ENCODE measurements at places on chromosomes 12 and 14.

GRCh38 chr12:10851243-10851858 lies 2.1 kb upstream of the PRR4 start:
- DNase-seq = no peak

DNA sequence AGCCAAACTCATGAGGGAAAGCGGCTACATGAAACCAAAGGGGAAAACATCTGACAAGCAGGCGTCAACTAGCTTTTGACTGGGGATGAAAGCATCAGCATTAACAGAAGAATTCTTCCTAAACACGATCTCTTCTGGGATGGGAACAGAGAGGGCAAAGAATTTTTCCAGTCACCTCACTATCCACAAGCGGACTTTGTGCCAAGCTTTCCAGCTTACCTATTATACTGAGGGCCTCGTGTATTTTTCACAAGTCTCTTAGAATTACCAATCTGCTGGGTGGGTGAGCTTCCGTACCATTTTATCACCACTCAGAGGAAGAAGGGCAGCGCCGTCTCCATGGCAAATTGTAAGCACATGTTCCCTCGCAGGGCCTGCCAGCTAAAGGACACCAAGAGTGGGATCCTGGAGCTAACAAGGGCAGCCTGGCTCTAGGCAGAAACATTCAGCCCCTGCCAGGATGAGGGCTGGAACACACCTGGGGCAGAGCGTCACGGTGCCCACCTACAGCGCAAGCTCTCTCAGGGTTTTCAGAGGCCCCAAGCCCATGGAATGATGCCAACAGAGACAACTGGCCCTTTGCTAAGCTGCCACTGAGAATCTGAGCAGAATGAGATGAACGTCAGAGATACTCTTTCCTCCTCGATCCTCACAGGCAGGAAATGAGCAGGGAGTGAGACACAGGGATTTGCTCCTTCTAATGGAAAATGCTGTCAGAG lies 74.6 kb downstream of the CHGA start:
- DNase-seq = peak; percentile 46

DNA sequence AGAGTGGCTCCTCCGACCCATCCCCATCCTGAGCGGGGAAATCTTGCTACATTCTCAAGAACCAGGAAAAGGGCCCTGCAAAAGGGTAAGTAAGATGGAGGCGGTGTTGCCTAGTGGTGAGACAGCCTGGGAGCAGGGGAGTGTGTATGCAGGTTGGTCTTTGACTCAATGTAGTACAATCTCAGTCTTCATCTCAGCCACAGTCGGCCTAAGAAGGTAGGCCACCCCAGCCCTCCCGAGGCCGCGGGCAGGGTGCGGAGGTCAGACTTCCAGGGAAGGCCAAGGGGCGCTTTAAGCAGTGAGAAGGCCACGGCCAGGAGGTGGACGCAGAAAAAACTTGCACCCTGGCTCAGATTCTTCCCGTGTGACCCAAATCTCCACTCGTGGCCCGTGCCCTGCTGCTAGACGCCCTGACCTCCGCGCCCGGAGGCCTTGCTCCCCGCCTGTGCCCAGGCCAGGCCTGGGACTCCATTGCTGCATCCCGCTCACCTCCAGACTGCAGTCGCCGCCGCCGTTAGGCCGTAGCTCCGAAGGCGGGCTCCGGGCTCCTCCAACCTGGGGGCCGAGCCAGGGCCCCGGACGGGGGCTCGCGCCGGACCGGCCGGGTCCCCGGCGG lies 435 bp downstream of the FOXM1 start:
- no peak for DNase-seq

DNA sequence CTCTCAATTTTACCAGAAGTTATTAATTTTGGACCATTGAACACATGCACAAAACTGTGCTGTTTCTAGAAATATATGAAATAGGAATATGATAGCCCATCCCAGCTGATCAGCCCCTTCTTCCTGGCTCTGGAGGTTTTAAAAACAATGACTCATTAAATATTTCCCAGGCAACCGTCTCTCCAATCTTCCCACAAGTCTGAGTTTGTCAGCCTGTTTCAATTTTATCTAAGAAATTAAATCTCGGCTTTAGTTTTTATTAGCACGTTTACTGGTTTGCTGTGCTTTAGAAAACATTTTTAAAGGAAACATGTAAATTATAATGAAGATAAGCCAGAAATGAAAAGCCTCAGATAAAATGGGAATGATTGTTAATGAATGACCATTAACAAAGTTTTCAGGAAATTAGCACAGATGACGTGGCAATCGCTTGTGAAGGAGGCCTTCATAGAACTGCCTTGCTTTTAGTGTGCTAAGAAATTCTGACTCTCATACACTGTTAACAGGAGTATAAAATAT lies 89.3 kb upstream of the RAP1B start:
- DNase-seq = no peak

- peak; percentile 29 for DNase-seq
Measured at GRCh38 chr14:89576145-89576927, 159.3 kb upstream of the FOXN3 start.

DNA sequence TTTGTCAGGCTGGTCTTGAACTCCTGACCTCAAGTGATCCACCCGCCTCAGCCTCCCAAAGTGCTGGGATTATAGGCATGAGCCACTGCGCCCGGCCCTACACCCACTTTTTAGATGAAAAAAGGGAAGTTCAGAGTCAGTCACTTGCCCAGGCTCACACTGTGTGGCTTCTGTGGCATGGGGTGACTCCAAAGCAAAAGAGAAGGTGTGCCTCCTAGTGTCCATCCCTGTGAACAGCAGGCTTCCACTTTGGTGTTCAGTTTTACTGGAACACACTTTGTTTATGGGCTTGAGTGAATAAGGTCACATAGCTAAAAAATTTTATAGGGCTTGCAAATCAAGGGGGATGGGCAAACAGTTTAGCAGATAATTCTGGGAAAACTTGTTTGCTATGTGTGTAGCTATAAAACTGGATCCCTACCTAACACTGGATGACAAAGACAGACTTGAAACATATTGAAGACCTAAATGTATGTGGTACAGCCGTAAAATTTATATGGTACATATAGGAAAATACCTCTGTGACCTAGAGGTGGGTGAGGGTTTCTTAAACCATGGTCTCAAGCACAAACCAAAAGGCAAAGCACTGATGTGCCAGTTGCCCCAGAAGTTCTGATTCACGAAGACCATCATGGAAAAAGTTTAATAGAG lies 54.9 kb downstream of the EID3 start:
- peak; percentile 56 for DNase-seq

- DNase-seq = no peak
Measured at GRCh38 chr14:61838661-61839245, 76.5 kb downstream of the SNAPC1 start.

- no peak for DNase-seq
Measured at GRCh38 chr14:27725482-27725881, 1041.1 kb upstream of the FOXG1 start.

DNA sequence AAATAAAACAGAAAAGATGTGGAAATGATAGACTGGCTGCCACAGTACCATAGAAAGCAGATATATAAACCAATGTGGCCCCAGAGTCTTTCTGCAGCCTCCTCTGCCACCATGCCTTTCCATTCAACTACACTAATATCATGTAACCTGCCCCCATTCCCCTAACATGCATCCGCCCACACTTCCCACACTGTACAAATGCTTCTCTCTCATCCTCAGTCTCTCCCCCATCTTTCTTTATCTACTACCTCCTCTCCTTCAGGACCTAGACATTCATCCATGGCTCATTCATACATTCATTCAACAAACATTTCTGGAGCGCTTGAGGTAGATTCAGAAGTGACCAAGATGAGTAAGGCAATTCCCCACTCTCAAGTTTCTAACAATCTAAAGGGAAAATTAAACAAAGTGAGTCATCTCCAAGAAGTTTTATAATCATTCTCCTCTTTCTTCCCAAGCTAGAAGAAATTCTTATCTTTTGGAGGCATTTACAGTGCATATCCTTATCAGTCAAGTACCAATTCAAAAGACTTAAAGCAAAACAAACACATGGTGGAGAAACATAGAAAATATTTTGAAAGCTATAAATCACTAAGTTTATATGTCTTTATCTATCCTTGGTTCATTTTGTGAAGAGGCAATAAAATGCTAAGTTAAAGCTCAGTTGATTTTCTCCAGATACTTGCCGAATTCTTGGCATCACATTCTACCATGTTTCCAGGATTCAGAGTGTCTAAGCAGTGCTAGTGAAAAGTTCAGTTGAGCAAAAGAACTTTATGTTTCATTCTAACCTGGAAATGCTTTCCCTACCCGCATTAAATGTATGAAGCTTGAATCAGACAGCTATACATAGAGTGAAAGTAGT lies 70.5 kb upstream of the FRMD6 start:
- DNase-seq = no peak

- DNase-seq = no peak
Measured at GRCh38 chr14:20751963-20752562, 6.4 kb downstream of the EDDM3A start.

DNA sequence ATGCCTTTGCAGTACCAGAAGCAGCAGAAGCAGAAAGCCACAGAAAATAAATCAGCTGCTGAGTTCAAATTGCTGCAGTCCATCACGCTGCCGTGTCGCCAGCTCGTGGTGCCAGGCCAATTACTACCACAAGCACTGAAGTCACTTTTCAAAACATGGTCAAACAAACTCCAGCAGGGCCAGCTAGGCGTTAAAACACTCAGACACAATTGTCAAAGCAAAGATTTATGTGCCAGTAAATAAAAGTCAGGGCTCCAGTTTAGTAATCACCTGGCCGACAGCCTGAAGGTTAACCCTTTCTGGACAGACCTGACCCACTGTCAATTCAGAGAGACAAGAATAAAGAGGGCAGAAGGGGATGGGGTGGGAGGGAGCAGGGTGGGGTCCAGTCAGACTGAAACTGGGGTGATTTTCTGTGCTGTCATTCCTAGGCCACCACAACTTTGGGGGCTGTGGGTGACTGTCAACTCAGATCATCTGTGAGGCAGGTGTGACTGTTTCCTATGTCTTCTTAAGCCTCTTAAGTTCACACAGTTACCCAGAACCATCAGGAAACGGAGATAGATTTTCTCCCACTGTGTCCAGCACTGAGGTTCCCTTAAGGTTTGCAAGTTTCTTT lies 109.8 kb upstream of the FUT8 start:
- DNase-seq = no peak

DNA sequence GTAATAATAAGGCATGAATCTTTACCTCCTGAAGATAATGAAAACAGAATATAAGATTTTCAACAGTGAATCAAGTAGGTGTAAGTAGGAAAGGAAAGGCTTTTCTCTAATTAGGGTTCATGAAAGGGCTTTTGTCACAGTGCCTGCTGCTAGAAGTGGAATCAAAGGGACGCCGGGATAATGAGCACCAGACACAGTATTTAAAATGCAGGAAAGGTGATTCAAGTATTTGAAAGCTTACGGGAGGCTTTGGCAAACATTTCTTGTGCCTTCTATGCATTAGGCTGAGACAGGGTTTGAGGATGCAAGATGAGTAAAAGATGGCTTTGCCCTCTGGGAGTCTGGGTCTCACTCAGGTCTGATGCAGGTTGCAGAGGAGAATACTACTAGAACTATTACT lies 70.5 kb upstream of the ANO4 start:
- no peak for DNase-seq

- no peak for DNase-seq
Measured at GRCh38 chr14:34507459-34507858, 32.0 kb downstream of the EAPP start.

DNA sequence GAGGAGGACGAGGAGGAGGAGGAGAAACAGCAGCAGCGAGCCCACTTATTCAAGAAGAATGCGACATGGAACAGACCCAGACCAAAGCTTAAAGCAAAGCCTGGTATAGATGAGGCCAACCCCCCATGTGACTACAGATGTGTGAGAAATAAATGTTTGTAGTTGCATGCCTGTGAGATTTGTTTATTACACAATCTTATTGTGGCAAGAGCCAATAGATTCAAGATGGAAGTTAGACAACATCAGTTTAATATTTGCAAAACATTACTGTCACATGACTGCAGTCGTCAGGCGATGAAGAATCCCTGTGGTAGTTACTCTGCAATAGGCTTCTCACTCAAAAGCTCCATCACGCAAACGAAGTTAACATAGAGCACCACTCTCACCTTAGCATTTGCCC lies 17.2 kb upstream of the SLC35F4 start:
- DNase-seq = no peak

- DNase-seq = no peak
Measured at GRCh38 chr12:25716842-25717241, 163.8 kb upstream of the LMNTD1 start.

DNA sequence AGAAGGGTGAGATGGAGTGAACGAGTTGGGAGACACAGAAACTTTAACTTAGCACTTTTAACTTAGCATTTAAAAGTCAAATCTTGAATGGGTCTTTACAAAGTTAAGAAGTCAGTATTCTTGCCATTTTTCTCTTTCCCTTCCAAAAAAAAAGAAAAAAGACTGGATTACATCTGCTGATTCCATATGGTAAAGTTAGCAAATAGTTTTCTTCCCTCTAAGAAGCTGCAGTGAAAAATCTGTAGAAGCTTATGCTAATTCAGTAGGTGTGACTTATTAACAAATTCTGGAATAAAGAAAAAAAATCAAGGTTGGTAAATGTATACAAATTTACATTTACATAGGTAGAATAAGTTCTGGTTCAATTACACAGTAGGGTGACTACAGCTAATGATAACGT lies 50.9 kb downstream of the COCH start:
- DNase-seq = no peak

GRCh38 chr12:19140381-19141236 lies 11.1 kb downstream of the PLEKHA5 start:
- no peak for DNase-seq

DNA sequence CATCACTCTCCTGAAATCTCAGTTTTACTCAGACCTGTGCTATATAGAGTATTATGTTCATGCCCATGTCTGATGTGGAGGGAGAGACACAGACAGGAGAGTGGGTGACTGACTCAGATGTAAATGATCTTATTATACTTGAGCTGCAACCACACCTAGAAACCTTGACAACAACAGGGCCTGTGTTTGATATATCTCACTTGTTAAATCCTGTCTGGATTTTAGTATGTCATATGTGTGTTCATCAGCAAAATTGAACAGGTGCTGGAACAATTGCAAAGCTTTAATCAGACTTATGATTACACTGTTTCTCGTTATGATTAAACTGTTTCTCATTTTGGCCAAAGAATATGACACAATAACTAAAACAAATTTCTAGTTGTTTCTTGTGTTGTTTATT lies 37.7 kb downstream of the DIP2B start:
- DNase-seq = no peak

- no peak for DNase-seq
Measured at GRCh38 chr14:58465421-58465820, 37.9 kb downstream of the KIAA0586 start.

GRCh38 chr12:107817250-107817649 lies 42.7 kb downstream of the ASCL4 start:
- DNase-seq = no peak

- DNase-seq = peak; percentile 68
Measured at GRCh38 chr12:26614011-26614616, 218.9 kb downstream of the ITPR2 start.
